ENCODE measurements at places on chromosomes 6 and 20.

DNA sequence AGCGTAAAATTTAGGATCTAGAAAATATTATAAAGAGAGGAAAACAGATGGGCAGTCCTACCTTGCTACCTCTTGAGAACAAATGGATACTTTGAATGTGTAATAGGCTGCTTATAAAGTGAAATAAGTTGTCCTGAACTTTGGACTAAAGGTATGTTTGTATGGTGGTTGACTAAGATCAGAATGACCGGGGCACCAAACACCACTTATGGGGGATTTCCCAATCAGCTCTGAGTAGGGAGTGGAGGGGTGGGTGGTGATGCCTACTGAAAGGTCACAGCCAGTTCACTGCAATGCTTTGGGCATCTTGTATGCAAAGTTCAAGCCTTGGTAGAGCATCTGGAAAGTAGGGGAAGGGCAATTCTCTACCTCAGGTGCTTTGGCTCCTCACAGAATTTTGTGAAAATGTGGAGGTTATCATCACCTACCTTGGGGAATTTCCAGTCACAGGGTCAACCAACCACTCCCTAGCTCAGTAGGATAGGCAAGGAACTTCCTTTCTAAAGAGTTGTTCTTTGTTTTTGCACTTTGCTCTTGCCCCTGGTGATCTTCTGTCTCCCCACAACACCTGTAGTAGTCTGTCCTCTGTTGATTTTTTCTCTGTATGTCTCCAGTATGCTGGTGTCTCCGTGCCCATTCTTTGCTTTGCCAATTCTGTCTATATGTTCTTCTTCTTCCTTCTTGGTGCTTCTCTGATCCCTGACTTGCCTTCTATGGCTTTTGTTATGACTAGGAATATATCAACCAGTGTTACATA lies at the start of gene TRIM31:
Gene TRIM31 (minus strand): TSS at position 88 of the 757 bp plus-strand sequence. CDS start 285 bp downstream, outside the sequence.
- peak; percentile 45 for DNase-seq

GRCh38 chr6:51062166-51062722 lies 243.6 kb downstream of the TFAP2B start:
- no peak for DNase-seq

- DNase-seq: no peak
Observed at GRCh38 chr20:56859801-56860261, 230.7 kb downstream of the TFAP2C start.

DNA sequence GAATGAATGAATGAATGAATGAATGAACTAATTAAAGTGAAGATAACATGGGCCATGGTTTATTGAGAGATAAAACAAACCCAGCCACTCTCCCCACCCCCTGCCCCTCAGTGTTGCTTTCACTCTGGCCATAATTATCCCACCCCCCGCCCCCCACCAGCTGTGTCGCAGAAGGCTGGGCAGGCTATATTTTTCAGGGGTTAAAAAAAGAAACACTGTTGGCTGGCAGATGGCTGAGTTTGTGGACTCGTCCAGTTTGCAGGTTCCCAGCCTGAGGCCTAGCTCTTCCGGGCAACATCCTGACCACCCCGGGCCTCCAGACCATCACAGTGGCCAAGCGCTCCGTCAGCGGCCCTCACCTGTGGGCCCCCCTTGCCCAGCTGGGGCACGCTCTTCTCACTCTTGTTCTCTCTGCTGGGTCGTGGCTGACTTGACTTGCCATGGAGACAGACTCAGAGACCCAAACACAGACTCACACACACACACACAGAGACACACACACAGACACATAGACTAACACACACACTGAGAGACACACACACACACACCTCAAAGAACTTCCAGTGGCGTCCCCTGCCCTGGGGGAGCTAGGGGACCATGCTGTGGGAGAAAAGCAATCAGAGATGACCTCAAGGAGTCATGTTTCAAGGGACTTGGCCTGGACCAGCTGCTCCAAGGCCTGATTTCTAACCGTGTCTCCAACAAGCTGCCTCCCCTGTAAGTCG lies 2.2 kb upstream of the GRM4 start:
- no peak for DNase-seq

DNA sequence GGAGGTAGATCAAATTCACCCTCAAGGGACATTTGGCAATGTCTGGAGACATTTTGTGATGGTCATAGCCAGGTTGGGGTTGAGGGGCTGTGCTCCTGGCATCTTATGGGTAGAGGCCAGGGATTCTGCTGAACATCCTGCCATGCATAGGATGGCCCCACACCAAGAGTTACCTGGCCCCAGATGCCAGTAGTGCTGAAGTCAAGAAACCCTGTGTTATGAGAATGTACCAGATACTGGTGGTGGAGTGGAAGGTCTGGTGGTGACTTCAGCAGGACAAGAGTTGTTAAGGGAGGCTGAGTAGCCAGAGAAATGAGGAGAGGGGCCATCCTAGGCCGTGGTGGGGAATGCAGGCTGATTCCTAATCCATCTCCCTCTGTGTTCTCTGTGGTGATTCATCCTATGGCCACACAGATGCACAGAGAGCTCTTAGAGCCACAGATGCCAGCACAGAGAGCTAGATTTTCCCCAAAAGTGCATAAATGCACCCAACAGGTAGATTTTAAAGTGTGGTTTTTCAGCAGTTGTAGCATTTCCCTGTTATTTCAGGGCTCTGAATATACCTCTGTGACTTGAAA lies 43.6 kb downstream of the CDYL start:
- no peak for DNase-seq
